ENCODE measurements at places on chromosomes 5 and 9.

- no peak for DNase-seq
These were observed 106.2 kb downstream of the GOLPH3 start for GRCh38 chr5:32067774-32068470.

DNA sequence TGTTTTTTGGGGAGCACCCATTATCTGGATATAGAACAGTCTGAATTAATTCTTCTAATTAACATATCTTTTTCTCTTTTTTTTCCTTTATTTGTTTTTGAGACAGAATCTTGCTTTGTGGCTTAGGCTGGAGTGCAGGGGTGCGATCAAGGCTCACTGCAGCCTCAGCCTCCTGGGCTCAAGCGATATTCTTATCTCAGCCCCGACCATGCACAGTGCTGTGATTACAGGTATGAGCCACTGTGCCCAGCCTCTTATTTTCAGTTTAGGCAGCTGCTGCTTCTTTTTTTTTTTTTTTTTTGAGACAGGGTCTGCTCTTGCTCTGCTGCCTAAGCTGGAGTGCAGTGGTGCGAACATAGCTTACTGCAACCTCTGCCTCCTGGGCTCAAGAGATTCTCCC lies 20.2 kb downstream of the UBE2R2 start:
- DNase-seq: no peak

DNA sequence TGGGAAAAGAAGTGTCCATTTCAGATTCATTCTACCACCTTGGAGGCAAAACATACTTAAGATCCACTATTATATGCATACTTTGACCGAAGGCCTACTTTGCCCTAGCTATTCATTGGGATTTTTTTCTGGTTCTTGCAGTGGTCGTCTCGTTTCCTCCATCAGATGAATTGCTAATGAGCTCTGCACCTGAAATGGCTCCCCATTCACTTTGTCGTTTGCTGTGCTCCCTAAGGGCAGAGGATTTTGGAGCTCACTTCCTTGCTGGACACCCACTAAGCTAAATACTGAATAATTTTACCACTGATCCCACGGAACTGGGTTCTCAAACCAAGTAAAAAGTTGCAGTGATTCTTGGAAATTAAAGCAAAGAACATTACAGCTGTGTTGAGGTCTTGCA lies 1.9 kb downstream of the KDM3B start:
- no peak for DNase-seq

- no peak for DNase-seq
These were observed 20.5 kb downstream of the CSF1R start for GRCh38 chr5:150065886-150066285.

All from retinal pigment epithelial cell (primary cell).